Endodermal cell (in vitro differentiated cells): ENCODE measurements at places on chromosomes 2 and 18.

DNA sequence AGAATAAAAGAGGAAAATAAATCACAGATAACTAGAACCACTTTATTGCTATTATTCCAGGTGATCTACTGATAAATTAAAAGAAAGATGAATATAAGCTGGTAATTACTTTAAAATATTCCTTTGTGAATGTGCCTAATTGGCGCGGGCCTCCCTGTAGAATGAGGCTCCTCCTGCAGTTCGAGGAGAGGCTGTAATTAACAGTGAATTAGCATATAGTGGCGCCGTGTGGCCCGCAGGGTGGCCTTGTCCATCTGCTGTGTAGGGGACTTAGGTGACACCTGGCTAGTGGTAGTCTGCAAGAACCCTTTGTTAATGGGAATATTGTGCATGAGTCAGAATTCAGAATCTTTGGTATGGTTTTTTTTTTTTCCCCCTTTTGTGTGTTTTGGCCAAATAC is 119.8 kb downstream of the AGAP1 start:
- DNase-seq = no peak

- DNase-seq = no peak
Observed at GRCh38 chr18:6997808-6998207, 119.8 kb downstream of the LAMA1 start.

DNA sequence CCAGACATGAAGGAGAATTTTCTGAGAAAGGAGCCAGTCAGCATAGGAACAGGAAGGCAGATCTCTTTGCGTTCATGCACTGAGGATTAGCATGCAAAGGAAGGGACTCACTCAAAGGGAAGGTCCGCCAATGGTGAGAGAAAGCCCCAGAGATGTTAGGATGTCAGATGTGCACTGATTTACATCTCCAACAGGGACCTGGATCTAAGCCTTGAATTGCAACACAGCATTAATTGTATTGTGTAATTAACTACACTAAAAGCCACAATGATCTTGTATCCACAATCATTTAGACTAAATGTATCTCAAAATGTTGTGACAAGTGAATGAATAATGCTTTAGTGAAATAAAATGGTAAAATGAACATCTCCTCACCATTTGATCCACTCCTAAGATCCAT is 4.2 kb downstream of the SERPINB5 start:
- no peak for DNase-seq

DNA sequence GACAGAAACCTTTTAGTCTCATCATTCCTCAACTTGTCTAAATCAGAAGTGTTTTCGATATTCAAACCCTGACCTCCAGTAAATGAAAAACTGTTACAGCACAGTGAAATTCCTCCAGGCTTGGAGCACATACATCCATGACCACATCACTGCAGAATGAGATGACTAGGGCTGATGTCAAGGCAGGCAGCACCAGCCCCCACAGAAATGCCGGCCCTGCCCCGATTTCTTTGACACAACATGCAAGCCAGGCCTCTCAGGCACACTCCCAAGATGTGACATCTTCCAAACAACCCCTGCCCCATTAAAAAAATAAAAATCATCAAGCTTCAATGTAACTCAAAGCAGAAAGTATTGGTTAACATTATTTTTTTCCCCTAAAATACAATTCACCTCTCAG is 103.3 kb downstream of the CTAGE1 start:
- no peak for DNase-seq

- peak; percentile 74 for DNase-seq
Observed at GRCh38 chr2:28362991-28363521, 29.6 kb upstream of the FOSL2 start.

GRCh38 chr2:210288408-210288807 is 26.6 kb downstream of the MYL1 start:
- no peak for DNase-seq

GRCh38 chr2:134120406-134120732 is 133.5 kb upstream of the MGAT5 start:
- peak; percentile 72 for DNase-seq

DNA sequence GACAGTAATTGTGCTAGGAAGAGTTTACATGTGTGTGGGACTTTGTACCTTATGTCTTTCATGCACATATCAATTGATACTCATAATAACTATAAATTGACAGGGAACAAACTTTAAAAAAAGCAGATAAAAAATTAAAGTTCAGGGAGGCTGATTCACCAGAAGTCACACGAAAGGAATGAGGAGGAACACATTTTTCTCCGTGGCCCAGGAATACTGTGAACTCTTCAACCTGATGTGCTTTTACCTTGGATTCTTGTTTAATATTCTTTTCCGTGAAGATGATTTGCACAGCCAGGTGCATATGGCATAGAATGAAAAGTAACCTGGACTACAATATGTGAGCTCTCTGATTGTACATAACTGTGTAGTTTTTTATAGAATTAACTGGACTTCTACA is 326.3 kb downstream of the CDH7 start:
- no peak for DNase-seq

DNA sequence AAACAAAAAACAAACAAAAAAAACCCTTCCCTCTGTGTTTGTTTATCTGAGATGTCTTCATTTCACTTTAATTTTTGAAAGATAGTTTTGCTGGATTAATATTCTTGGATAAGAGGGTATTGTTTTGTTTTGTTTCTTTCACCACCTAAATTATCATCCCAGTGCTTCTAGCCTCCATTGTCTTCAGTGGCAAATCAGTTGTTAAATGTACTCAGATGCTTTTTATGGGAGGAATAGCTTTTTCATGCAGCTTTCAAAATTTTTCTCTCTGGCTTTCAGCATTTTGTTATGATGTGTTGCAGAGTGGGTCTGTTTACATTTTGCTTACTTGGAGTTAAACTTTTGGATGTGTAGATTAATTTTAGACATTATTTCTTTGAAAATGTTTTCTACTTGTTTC is 203.5 kb upstream of the DCC start:
- no peak for DNase-seq

- no peak for DNase-seq
Observed at GRCh38 chr2:186099826-186100225, 361.2 kb downstream of the FSIP2 start.

- peak; percentile 94 for DNase-seq
Observed at GRCh38 chr2:217886720-217887309, 116.0 kb downstream of the TNS1 start.

GRCh38 chr18:24976502-24976901 is 375.5 kb downstream of the ZNF521 start:
- DNase-seq = no peak

- DNase-seq = no peak
Observed at GRCh38 chr18:47949202-47949601, 18.7 kb upstream of the SMAD2 start.

GRCh38 chr2:60998628-60999545 is 18.6 kb upstream of the PEX13 start:
- DNase-seq = peak; percentile 51

- no peak for DNase-seq
Observed at GRCh38 chr2:145410086-145410485, 890.2 kb upstream of the ZEB2 start.

DNA sequence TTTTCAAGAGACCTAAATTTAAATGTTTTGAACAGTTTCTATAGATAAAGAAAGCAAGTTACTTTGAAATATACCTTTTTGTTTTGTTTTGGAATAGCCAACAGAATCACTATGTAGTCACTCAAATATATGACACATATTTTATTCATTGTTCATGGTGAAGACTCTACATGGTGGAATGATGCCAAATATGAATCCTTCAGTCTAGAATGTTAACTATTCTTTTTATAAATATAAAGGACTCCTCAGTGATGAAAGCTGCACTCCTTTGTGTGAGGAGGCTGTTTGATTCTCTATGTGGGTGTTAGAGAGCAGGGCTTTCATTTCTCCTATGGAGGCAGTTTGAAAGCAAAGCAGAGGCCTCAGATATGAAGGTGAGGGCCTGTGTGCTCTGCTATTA is 396.4 kb upstream of the LRRTM1 start:
- no peak for DNase-seq

DNA sequence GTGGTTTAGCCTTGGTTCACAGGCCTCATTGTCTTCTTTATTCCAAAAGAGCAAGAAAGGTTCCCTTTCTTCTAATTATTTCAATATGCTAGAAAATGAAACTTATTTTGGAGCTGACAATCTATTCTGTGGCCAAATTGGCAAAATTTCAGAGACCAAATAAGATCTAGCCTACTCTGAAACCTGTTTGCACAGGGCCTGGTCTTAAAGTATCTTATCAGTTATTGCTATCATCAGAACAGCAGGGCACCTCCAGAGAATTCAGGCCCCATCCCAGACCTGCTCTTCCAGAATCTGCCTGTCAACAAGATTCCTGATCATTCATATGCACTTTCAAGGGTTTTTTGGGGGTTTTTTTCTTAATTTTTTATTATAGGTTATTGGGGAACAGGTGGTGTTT is 198.7 kb downstream of the ANAPC1 start:
- no peak for DNase-seq

DNA sequence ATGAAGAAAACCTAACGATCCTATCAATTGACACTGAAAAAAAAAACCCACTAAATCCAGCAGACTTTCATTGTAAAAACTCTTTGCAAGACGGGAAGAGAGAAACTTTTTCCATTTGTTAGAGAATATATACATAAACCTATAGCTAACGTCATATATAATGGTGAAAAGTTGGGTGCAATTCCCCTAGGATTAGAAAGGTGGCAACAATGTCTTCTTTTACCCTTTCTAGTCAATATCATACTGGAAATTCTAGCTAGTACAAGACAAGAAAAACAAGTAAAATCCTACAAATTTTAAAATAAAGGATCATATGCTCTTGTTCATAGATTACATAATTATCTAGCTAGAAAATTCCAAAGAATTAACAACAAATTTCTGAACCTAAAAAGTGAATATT is 1596.5 kb upstream of the LRRTM1 start:
- no peak for DNase-seq

DNA sequence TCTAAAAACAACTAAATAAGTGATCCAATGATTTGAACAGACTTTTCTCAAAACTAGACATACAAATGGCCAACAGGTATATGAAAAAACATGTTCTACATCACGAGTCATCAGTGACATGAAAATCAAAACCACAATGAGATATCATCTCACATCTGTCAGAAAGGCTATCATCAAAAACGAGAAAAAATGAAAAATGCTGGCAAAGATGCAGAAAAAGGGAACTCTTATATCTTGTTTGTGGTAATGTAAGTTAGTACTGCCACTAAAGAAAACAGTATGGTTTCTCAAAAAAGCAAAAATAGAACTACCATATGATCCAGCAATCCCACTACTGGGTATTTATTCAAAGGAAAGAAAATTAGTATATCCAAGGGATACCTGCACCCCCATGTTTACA is 255.3 kb upstream of the FBXO11 start:
- DNase-seq = no peak

DNA sequence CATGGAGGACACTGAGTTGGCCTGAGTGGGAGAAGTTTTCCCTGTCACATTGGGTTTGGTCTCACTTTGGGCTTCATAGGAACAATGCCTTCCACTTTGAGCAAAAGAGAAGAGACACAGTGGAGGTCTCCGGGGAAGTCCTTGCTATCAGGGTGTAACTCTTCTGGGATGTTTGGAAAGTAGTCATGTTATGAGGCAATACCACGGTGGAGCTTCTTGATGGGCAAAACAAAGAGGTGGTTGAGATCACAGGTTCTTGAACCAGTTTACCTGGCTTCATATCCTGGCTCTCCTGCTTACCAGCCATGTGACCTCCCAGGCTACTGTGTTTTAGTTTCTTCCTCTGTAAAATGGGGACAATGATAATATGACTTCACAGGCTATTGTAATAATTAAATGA is 478.6 kb downstream of the SLC4A3 start:
- no peak for DNase-seq

GRCh38 chr18:12828116-12829051 is 55.7 kb downstream of the PTPN2 start:
- no peak for DNase-seq

DNA sequence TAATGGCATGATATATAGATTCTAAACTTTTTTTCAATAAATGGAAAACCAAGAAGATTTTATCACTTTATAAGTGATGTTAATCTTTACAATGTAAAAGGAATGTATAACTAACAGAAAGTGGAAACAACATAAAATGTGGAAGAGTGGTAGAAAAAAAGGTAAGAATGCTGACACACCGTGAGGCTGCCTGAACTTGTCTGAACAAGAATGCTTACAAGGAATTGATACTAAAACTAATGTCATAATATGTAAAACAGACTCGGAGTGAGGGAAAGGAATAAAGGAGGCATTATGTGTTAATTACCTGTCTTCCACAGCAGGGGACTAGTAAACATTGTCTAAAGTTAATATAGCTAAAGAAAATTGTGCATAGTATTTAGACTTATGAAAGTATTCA is 958.8 kb upstream of the TMEFF2 start:
- DNase-seq = no peak

DNA sequence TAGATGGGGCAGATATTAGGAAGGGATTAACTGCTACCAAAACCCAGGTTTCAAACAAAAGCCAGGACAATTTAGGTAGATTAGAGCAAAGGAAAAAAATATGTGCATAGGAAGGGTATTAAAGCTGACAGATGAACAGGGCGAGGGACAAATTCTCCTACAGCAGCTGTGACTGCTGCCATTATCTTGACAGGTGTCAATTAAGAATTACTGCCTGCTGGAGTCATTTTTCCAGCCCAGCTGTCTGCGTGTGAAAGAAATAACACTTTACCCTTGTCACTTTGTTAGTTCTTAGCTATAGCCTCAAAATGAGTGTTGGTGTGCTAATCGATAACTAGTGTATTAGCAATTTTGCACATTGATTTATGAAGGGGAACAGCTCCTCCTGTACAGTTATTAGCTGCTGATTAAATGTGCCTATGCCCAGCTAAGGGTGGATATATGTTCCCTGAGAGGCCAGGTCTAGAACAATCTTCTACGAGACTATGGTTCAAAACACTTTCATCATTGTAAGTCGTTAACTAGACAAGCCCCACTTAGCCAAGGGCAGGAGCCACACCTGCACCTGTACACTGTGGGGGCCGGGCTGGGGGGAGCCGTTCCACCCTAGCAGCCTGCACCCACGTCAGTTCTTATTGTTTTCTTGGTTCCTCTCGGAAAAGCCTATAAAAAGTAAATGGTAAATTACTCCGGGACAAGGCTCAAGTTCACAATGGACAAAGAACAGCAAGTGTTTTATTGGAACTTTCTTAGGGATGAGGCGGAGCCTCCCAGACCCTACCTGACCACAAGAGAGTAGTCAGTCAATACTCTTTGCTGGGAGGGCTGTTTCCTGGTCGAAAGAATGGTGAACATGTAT is 7.7 kb downstream of the TSHZ1 start:
- DNase-seq = no peak

DNA sequence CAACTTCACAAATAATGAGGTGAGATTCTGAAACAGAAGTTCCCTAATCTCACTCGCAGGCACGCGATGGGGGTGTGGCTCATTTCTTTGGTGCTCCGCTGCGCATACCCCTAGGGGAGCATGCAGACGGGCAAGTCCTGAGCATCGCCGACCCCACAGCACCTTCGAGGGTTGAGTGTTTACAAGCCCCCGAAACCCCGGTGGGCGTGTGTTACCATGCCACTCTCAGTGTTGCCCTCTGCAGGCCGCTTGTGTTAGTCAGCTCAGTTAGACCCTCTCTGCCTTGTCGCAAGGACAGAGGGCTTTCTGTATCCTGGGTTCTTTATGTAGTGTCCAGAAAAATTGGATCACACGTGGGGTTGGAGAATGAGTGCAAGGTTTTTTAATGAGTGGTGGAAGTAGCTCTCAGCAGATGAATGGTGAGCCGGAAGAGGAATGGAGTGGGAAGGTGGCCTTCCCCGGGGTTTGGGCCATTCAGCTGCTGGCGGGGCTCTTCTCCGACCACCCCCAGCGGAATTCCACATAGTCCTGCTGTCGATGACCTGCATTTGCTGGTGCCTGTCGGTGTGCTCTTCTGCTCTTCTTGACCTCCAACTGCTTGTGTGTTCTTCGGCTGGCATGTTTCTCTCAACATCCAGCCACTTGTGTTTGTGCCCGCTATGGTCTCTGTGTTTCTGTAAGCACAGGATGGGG is 191.3 kb downstream of the RPRM start:
- DNase-seq = peak; percentile 93
